Naive B cell (primary cell): ENCODE measurements at places on chromosomes 12 and 14. TPM values are rescaled to one million over a fixed set of nuclear protein-coding genes. Genes with fewer than 3 reads are reported as not detected.

DNA sequence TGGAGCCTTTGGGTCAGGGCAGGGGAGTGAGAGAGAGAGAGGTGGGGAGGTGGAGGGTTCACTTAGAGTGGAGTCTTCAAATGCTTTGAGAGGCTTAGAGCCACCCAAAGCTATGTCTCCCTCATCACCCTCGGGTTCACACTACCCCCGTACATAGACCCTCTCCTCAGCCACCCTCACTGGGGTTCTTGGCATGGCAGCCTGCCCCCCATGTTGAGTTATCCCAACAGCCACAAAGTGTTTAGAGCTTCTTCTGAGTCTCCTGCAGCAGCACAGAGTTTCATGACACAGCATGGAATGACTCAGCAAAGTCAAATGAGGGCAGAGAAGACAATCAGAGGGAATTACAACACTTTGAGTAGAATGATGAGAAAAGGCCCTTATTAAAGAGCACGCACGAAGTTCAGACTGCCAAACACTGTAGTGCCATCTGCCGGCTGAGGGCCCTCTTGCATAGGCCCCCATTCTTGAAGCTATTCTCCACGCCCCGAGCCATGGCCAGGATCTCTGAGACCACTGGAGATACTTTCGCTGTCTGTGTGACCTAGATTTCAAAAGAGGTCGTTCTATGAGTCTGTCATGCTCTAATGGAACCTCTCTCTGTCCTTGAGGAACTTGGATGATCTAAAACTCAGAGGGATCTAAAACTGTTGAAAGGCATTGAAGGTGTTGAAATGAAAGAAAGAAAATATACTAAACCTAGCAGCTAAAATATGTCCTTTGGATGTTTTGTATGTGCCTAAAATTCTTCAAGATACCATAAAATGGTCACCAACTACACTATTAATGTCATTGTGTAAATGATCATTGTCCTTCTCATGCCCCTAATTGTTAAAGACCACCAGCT lies 221.9 kb downstream of the PELI2 start:
- peak; percentile 33 for DNase-seq

GRCh38 chr12:45351921-45352670 lies 136.2 kb downstream of the ANO6 start:
- no peak for DNase-seq

DNA sequence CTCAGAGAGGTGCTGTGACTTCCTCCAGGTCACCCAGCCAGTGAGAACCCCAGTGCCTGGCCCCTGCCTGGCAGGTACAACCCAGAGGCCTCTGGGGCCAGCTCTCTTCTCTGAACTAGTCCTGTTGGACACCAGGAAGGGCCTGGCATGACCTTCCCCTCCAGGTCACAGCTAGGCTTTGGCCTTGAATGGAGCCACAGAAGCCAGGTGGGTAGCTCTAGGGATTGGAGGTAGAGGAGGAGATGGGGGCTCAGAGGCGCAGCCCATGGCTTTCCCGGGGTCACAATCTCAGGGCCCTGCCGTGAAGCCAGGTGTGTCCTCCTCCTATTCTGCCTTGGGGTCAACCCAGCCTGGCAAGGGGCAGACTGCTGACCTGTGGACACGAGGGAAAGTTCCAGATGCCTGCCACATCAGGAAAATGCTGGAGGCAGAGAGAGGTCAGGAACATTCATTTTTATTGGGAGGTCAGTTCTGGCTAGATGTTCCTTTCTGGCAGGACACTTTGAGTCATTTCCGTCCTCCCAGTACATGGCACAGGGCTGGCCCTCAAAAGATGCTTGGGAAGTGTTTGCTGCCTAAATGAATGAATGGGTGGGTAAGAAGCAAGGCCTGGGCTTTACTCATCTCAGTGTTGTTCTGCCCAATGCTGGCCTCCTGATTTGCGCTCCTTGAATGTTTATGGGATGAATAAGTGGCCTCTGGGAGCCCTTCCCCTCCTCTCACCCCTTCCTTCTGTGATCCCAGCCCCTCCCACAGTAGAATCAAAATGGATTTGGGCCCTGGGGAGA lies 25.4 kb downstream of the FAM222A start:
- DNase-seq: no peak

DNA sequence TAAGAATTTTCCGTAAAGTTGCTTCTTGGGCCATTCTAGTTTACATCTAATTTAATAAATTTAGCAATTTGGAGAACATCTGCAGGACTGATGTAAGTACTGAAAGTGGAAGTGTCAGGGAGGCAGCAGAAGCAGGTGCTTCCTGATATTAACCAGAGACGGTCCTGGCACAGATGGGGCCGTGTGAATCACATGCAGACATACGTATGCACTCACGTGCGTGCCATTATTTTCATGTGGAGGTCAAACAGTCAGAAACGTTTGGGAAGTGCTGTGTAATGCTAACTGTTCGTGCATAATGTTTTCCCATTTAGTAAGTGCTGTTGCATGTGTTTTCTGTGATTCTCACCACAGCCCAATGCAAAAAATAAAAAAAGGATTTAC lies 87.8 kb upstream of the DYNC1H1 start:
- DNase-seq: peak; percentile 92

DNA sequence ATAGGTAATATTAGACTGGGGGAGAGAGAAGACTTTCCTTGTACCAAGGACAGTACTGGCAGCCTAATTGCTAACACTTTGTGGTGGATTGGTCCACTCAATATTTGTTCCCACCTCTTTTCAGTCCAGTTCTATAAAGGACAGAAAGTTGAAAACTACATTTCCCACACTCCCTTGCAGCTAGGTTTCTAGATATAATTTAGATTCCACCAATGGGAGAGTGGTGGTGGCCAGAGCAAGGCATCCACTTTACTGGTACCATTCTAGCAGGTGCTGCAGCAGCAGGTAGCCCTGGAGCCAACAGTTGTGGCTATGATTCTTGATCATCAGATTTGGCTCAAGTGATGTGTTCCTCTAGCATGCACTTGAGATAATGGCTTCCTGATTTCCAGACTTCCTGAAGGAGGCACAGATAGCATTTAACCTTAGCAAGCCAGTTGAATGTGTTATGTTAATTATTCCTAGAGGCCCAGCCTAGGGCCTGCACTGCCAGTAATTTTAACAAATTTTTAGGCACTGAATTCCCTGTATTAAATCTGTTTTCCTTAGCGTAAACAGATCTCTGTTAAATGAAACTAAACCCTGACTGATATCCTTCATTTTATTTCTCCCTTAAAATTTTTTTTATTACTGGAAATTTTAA lies 24.4 kb downstream of the SLC38A1 start:
- DNase-seq: no peak

- no peak for DNase-seq
These were observed 232.4 kb downstream of the AEBP2 start for GRCh38 chr12:19671695-19672094.

Gene TMEM117
- 7.8 TPM for polyA plus RNA-seq

DNA sequence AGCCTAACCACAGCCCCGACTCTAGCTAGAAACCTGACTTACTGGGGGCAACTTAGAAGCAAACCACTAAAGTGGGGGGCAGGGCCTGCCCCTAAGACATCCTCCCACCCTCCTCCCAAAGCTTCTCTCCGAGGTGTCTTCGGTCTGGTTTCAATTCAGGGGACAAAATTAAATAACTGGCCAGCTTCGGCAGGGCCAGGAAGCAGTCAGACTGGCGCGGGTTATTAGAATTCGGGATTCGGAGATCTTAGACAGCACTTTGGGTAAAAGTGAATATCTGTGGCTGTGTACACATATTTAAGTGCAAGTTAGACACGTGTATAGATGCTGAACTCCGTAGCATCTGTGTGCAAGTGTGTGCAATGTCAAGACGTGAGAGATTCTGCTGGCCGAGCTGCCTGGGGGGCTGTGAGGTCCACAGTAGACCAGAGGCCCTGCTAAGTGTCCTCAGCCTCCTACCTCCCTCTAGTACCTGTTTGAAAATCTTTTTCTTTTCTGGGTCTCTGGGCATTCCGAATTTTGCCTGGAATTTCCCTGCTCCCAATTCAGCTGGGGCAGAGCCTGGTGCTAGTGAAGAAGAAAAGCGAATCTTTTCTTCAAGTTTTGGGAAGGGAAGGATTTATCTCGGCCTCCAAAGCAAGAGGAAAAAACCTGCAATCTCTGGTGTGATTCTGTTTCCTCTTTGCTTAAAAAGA lies 4.0 kb upstream of the HOXC10 start:
- no peak for DNase-seq

Gene LIMA1
- 0.48 TPM for polyA plus RNA-seq

GRCh38 chr12:43120150-43120549 lies 431.9 kb downstream of the ADAMTS20 start:
- no peak for DNase-seq

GRCh38 chr12:68665016-68665569 lies 21.7 kb upstream of the NUP107 start:
- no peak for DNase-seq

- no peak for DNase-seq
These were observed 201.3 kb upstream of the RASSF8 start for GRCh38 chr12:25757037-25757665.

Gene CPNE8
- 0.40 TPM for polyA plus RNA-seq

Gene NID2
- polyA plus RNA-seq: 0.76 TPM

DNA sequence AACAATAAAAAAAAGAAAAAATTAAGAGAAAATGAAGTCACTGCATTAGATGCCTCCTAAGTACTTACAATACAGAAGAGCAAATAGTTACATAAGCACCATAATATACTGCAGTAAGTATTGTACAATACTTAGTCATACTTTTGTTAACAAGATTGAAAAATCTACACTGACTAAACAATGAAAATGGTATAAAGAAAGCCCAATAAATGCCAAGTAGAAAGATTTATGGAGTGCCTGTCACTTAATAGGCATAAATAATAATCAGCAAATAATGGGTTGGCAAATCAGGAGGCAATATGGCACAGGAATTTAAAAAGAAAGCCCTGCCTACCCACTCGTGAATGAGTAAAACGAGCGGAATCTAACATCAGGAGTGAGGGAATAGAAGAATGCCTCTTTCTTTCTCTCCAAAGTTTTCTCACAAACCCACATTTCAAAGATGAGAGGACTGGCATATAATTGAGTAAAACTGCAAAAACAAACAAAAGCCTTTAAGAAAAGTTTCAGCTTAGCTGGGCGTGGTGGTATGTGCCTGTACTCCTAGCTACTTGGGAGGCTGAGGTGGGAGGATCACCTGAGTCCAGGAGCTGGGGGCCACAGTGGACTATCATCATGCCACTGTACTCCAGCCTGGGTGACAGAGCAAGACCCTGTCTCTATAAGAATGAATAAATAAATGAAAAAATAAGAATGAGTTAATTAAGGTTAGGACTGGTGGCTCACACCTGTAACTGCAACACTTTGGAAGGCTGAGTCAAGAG lies 36.1 kb downstream of the CRY1 start:
- DNase-seq: no peak

- no peak for DNase-seq
These were observed 191.0 kb upstream of the FLRT2 start for GRCh38 chr14:85338895-85339294.

DNA sequence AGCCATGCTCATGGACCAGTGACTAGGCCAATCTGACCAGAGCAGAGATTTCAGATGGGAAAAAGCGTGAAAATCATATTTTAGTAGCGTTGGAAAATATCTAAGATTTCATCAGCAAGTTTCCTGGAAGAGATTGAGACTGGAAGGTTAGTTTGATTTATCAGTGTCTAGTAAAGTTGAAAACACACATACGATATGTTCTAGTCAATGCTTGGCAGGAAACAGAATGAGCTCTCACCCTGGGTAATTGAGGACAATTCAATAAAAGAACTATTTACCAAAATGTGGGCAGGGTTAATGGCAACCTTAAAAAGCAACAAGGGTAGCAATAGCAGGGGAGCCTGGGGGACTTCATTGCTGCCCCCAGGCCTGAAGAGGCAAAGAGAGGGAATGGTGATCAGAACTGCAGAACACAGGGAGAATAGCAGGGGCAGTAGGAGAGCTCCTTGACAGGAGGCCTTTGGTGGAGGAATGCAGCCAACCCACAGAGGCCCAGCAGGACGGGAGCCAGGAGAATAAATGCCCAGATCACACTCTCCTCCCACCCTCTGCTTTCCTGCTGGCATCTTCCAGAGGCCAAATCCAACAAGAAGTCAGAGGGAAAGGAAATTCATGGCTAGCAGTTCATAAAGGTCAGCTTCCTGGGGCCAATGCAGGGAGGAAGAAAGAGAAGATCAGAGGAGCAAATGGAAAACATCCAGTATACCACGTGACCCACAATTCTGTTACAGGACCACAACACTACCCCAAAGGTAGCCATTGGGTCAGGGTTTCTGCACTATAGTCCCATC lies 27.6 kb upstream of the LRP6 start:
- DNase-seq: no peak

Gene TEX52
- polyA plus RNA-seq: not detected

GRCh38 chr14:90907178-90907577 lies 90.9 kb upstream of the TTC7B start:
- no peak for DNase-seq

DNA sequence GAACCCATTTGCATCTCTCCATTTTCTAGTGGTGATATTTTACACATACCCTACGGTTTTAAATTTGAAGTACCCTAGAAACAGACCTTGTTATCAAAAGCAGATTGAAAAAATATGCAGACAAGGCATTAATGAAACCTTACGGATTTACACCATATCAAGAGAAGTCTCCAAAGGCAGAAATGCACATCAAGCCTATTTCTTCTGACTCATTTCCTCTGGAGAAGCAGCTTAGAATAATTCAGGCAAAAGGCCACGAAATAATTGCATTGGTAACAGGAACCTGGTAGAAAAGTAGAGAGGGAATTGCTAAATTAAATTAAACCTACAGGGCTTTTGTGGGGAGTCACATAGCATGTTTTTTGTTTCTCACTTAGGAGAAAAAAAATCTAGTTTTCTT lies 34.7 kb downstream of the KICS2 start:
- DNase-seq: no peak

DNA sequence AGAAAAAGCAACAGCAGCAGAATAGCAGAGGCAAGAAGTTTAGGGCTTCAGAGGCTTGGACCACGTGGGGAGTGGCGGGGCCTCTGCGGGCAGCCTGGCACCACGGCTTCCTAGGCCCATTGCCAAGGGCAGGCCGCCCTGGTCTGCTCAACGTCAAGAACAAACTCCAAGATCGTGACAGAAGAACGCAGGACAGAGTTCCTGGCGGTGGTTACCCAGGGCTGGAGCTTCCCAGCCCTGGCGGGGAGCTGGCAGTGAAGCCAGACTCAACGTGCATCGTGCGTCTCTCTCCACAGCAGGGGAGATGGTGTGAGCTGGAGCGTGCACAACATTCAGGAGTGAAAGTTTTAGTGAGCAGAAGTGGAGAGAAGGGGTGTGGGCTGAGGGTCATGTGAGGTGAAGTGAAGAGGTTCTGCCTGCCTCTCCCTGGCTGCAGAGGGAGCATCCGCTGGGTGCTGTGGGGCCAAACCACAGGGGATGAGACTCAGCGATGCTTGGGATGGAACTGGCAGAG lies 13.9 kb upstream of the CACNA2D4 start:
- DNase-seq: no peak
